IMR-90 (cell line): ENCODE measurements at places on chromosomes 16 and 17.

GRCh38 chr17:81651692-81652091 is 4.7 kb downstream of the PDE6G start:
- peak; percentile 93 for DNase-seq

DNA sequence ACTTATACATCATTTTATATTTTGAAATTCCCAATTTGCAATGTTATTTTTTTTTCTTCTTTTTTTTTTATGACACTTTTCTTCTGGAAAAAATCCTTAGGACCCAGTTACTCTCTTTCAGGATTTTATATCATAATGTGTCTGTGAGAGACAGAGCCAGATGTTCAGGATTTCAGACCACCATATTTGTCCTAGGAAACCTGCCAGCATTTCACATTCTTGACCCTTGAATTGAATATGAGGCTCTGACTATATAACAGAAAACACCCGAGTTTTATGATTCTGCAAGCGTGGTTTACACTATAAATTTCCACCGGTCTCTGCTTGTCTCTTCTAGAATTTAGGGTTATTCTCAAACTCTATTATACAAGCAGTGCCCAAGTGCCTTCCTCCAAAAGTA is 621.0 kb downstream of the WWOX start:
- DNase-seq = no peak

GRCh38 chr17:81471818-81472456 is 40.7 kb downstream of the ACTG1 start:
- DNase-seq = no peak

GRCh38 chr17:80964859-80965580 is 26.6 kb upstream of the CHMP6 start:
- DNase-seq = no peak

DNA sequence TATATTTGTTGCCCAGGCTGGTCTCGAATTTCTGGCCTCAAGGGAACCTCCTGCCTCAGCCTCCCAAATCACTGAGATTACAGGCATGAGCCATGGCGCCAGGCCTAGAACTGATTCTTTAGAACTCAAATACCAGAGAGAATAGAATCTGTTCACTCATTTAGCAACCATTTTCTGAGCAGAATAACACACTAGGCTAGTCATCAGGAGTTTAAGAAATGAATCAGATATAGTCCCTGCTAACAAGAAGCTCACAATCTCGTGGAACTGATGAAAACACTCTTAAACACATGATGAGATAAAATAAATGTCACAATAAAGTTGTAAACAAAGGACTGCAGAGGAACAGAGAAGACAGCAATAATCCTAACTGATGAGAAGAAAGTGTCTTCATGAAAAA is 55.8 kb upstream of the ADCY9 start:
- DNase-seq = peak; percentile 86

DNA sequence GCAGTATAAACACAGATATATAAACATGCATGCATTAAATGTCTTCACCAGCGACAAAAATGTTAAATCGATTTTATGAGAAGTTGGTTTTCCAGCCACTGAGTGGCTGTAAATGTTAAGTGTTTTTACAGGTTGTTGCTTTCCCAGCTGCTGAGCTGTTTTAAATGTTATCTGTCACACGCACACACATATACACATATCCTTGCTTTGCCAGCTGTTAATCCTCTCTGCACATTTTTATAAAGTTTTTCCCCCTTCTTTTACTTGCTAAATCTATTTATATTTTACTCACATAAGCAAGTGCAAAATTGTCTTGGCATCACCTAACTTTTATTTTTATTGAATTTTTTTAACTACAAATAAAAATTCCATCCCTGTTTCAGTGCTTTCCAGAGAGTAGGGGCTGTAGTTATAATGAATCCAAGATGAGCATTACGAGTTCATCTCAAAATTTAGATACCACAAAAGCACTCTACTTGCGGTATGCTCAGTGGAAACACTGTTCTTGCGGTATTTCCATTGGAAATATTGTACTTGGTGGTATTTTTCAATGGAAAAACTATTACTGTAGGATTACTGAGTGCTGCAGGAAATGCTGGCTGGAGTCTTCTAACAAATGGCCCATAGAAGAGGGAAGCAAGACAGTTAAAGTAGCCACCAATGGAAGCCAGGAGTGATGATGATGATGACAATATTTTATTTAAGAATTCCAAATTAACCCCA is 124.9 kb upstream of the KCNJ16 start:
- DNase-seq = peak; percentile 7

DNA sequence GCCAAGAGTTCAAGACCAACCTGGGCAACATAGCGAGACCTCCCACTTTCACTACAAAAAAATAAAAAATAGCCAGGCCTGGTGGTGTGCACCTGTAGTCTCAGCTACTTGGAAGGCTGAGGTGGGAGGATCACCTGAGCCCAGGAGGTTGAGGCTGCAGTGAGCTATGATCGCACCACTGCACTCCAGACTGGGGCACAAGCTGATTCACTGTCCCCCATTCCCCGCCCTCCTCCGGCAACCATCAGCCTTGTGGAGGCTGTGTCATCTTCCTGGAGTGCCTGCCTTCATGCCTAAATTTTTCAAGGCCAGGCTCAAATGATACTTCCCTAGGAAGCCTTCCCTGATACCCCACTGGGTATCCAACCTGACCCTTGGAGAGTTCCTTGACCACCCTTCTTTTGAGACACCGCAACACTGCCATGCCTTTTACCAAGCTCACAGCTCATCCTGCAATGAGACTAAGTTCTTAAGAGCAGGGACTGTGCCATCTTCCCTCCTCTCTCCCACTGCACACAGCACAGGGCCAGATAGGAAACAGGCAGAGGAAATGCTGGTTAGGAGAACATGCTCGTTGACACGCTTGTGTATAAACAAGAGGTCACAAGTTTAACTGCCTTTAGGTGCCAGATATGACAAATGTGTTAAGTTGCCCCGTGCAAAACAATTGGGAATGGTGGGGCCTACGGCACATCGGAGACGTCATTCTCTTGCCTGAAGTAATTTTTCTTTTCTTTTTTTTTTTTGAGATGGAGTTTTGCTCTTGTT is 3.9 kb upstream of the SRCAP start:
- no peak for DNase-seq

DNA sequence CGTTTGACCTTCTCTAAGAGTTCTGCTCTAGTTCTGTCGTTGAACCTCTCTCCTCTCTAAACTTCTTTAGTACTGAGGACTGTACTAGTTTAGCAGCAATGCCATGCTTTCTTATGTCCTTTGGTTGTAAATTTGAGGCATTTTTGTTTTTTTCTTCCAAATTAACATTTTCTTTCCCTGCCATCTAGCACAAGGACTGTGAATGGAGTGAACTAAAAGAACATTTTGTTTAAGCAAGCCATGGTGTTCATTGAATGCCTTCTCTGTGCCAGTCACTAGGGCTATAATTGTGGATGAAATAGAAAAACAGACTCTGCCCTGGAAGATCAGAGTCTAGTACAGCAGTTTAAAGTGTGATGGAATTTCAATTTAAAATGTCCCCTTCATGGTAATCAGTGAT is 137.9 kb downstream of the FTO start:
- DNase-seq = no peak

DNA sequence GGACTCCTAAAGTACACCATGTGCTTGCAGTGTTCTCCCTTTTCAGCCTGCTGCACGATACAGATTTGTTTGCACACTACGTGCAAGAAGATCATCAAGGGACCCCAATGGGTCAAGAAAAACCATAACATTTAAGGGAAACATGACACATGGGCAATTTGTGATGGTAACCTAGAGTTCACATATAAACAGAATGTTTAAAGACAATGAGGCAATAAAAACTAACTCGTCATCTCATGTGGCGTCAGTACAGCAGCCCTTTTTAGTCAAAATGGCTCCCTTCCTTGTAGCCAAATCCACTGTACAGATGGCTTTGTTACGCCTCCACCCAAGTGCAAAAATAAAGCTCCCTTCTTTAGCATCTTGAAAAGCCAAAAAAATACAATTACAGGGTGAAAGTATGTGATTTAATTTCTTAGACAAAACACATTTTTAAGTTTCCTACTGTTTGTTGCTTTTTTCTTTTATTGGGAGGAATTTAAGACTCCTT is 173.7 kb downstream of the CDK5R1 start:
- no peak for DNase-seq

DNA sequence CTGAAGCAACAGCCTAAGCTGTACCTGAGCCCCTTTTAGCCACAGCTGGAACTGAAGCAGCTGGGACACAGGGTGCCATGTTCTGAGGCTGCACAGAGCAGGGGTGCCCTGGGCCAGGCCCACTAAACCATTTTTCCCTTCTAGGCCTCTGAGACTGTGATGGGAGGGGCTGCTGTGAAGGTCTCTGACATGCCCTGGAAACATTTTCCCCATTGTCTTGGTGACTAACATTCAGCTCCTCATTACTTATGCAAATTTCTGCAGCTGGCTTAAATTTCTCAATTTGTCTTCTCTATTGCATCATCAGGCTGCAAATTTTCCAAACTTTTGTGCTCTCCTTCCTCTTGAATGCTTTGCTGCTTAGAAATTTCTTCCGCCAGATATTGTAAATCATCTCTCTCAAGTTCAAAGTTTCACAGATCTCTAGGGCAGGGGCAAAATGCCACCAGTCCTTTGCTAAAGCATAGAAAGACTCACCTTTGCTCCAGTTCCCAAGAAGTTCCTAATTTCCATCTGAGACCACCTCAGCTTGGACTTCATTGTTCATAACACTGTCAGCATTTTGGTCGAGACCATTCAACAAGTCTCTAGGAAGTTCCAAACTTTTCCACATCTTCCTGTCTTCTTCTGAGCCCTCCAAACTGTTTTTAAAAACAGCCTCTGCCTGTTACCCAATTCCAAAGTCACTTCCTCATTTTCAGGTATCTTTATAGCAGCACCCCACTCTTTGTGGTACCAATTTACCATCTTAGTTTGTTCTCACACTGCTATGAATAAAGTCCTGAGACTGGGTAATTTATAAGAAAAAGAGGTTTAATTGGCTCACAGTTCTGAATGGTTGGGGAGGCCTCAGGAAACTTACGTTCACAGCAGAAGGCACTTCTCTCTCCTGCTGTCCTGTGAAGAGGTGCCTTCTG is 49.8 kb downstream of the TMEM100 start:
- no peak for DNase-seq

- peak; percentile 61 for DNase-seq
These were observed 157.3 kb downstream of the VPS53 start for GRCh38 chr17:557371-557770.

- peak; percentile 38 for DNase-seq
These were observed at the start of gene C1QTNF1 for GRCh38 chr17:79023886-79024771. Gene C1QTNF1, plus strand, starts transcription at chr17:79024169. Its CDS starts 19,800 bp downstream, at chr17:79043969.

GRCh38 chr16:15849209-15849981 is 7.4 kb downstream of the MYH11 start:
- DNase-seq = no peak

GRCh38 chr16:8859913-8860881 is 8.6 kb downstream of the CARHSP1 start:
- DNase-seq = peak; percentile 79

DNA sequence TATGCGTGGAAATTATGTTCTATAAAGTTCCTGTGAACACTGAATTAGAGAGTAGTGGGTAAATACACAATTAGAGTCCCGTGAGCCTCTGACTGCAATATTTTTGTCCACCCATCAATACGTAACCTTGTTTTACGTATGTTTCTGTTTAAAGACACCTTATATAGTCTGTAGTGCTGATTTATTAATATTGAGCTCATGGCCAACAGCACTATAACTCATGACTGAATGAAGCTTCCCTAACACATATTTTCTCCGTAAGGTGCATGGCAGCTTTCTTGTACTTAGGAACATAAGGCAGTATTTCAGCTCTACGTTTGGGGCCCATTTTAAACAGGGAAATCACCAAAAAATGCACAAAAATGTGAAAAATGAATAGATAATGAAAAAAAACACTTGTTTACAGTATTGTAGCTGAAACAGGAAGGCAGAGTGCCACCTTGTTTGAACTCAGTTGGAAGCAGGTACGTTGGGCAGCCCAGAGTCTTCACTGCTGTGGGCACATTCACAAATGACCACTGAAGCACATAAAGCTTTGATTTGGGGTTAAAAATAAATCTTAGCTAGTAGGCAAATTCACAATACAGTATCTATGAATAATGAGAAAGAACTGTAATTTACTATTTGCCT is 108.5 kb downstream of the CNTNAP4 start:
- no peak for DNase-seq

GRCh38 chr16:74455213-74455612 is 33.9 kb upstream of the CLEC18B start:
- peak; percentile 40 for DNase-seq

DNA sequence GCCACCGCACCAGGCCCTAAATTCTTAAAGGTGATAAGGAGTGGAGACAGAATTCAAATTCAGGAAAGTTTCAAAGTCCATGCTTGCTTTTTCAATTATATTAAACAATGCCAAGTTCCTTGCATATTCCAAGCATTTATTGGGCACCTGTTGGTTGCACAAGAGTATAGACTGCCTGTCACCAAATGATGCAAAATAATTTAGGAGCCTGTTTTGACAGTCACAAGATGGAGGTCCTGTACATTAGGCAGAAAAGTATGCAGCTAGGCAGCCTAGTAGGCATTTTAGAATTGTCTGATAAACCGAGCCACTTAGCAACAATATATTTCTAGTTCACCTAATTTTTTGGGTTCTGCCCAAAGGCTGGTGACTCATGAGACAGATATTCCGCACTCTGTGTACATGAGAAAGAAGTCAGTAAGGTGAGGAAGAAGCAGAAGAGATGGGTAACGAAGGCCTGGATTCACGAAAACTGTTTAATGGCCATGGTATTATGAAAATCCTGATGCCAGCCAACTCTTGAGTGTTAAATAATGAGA is 7.3 kb downstream of the ACACA start:
- peak; percentile 19 for DNase-seq

DNA sequence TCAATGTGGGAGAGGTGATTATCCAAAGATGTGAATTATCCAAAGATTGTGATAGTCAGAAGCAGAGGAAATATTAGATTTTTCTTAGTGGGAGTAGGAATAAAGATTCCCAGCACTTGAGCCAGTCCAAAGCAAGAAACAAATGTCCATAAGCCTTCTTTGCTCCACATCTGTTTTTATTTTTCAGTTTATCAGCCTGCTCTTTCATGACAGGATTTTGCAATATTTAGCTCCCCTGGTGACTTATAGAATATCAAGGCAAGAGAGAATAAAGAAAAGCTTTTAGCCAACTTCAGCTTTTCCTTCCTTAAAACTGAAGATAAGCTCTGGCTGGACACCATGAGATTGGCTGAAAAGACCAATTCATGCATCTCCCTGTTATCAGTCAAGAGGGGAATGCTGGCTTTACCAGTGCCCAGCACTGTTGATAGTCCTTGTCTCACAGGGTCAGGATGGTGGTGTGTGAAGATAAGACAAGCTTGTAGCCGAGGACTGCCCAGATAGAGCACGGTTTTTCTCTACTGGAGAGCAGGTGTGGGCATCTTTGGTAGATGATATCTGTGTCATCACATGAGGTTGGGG is 706.5 kb downstream of the KCNJ2 start:
- DNase-seq = no peak

DNA sequence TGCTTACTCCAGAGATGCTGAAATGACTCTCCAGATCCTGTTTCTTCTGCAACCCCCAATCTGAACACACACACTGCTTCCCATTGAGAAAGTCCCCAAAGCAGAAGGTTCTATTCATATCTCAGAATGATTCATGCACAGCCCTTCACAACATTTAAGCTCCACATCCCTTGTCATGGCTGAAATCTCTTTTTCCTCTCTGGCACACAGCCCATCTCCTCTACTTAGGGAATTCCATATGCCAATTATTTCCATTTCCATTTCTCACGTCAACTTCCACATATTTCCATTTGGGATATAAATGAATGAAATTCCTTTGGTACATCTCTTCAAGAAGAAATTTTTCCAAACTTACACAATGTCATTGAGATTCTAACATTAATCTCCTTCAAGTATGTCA is 119.6 kb downstream of the CDH11 start:
- peak; percentile 91 for DNase-seq

- DNase-seq = no peak
These were observed 402.0 kb upstream of the TNRC6C start for GRCh38 chr17:77556383-77557061.
